Left renal cortex interstitium (tissue), 4 donors: ENCODE measurements at places on chromosomes 1 and 21.

GRCh38 chr1:115647507-115647906 lies 5.7 kb downstream of the VANGL1 start:
- no peak for DNase-seq

- DNase-seq, result no peak
These were observed 41.0 kb downstream of the RXRG start for GRCh38 chr1:165403835-165404482.

DNA sequence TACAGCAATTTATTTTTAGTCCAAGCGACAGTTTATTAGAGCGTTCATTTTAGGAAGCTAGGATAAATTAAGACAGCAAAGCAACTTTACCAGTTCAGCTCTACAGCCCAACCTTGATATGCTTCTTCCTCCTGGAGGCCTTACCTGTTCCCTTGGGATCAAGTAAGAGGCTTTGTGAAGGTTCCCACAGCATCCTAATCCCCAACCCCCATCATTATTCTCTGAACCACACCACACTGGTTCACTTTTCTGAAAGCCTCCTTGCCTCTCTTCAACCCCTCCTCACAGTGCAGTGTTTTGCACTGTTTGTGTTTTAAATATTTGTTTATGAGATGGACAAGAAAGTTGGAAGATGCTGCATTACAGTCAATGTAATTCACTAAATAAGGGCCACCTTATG lies 126.3 kb upstream of the CXADR start:
- no peak for DNase-seq

GRCh38 chr1:117817629-117818028 lies 111.8 kb downstream of the GDAP2 start:
- no peak for DNase-seq

GRCh38 chr1:60571811-60572210 lies 498.2 kb upstream of the C1orf87 start:
- no peak for DNase-seq

DNA sequence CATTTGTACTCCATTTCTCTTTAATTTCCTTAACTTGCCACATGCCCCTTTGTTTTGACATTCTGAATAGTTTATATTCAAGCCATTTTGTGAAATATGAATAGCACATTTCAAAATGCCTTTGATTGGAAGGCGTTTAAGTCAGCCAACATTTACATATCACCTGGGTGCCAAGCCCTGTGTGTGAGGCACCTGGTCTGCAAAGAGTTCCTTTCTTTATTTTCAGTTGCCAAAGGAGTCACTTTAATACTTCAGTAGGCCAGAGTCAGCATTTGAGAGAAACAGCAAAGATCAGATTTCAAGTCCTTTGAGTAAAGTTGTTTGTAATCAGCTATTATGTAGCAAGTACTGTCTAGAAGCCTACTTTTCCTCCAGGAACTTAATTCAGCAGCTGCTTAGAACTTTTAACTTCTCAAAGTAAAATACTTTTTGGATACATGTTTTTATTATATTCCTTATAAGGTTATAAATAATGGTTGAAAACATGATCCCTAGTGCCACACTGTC lies 70.8 kb downstream of the DTL start:
- no peak for DNase-seq

GRCh38 chr1:58886611-58887010 lies 102.8 kb upstream of the JUN start:
- DNase-seq, result no peak

DNA sequence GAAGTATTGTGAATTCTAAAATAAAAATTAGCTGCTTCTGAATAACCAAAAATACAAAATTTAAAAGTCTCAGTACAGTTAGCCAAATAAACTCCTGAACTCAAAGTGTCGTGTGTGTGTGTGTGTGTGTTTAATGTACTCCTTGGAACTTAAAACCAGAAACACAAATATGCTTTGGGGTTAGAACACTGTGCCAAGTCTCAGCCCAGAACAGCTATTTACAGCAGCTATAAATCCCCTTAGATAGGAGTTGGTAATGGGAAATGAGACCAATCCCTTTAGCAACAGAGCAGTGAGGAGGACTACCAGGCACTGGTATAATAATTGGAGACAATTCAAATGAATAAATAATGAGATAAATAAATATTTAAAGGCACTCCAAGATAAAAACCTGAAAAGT lies 83.1 kb downstream of the PATJ start:
- DNase-seq, result peak; percentile 13

DNA sequence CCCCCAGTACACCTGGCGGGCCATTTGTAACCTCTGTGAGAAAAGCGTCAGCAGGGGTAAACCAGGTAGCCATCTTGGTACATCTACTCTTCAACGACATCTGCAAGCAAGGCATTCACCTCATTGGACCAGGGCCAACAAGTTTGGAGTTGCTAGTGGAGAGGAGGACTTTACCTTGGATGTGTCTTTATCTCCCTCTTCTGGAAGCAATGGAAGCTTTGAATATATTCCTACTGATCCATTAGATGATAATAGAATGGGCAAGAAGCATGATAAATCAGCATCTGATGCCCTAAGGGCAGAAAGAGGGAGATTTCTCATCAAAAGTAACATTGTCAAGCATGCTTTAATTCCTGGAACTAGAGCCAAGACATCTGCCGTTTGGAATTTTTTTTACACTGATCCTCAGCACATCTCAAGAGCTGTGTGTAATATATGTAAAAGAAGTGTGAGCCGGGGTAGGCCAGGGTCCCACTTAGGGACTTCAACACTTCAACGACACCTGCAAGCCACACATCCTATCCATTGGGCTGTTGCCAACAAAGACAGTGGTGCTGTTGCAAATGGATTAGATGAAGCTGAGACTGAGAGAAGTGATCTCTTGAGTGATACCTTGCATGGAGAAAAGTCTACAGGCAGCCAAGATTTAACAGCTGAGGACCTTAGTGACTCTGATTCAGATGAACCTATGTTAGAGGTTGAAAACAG lies 2.7 kb downstream of the ZBED6 start:
- DNase-seq, result no peak

GRCh38 chr1:221823561-221823960 lies 81.7 kb upstream of the DUSP10 start:
- DNase-seq, result no peak

DNA sequence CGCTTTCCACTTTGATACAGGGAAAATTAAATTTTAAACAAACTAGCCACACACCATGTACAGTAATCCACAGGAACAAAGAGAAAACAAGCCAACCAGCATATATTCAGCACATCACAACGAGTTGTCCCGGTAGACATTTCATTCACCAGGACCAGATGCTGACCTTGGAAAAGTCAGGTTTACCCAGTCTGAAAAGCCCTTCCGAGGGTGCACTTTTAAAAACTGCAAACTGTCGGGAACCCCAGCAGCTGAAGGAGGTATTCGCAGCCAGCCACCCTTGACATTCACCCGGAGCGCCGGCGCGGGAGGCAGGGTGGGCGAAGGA lies 1.2 kb downstream of the MCOLN3 start:
- DNase-seq, result no peak

DNA sequence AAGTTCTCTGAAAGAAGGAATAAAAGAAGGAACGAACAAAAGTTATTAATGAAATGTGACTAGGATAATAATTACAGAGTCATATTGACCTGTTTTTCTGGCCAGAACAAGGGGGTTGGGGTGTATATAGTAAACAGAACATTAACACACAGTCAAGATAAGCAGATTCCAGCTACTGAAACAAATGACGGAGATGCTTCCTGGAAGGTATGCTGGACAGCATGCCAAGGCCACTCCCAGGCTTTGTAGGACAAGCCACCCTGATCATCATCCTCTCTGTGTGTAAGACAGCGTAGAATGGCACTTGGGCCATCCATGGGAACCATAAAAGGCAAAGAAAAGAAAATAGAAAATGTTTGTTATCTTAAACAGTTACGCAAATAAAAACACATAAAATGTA lies 120.7 kb downstream of the TGFBR3 start:
- DNase-seq, result no peak

DNA sequence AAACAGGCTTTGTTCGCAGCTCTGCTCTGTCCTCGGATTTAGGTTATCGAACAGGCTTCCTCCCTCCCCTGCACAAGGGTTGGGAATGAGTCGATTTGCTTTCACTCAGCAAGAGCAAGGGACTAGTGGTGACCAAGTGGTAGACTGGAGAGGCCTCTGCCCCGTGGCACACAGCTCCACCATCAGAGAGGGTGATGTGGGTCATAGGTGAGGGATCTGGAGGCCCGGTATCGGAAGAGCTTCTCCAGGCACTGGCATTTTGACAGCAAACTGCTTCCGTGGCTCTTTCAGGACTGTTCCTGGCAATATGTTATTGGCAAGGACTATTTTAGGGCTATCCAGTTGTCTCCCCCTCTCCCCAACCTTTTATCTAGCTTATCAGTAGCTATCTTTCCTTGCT lies 3.1 kb upstream of the ELF3 start:
- no peak for DNase-seq
